ENCODE measurements at places on chromosomes 16 and 17.

DNA sequence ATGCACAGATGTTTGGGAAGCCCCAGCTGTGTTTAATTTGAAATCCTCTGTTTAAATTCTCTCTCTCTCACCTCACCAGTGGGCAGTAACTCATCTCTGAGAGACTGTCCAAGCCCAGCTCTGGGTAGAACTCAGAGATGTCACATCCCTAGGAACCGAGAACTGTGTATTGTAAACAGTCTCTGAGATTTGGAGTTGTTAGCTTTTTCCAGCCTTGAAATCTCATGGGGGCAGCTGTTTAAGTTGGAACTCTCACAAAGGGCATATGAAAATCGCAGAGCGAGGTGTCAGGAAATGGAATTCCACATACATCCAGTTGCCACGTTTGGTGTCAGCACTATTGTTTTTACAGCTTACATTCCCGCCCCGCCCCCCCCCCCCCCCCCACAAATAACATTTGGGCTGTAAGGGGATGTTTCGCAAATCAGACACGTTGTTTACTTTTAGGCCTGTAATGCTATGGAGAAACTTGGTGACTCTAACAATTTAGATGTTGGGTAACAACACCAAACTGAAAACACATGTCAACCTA is 34.3 kb downstream of the VPS35L start:
- DNase-seq, result no peak

DNA sequence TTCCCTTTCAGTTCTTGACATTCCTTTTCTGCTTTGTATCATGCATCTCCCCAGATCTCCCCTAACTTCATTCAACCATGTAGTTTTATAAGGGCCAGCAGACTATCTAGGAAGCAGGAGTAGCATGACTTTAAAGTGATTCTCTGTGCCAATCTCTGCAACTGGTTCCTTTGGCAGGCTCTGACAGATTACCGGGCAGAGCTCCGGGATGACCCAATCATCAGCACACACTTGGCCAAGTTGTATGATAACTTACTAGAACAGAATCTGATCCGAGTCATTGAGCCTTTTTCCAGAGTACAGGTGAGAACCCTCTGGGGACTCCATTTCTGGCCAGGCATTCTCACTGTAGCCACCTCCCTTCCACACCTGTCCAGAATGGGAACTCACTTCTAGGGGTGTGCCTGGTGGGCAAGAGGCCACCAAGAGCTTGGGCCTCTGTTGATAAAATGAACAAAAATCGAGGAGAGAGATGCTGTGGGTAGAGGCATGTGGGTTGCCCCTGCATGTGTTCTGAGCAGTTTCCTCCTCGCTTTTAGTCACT is 7.6 kb upstream of the CDK5R1 start:
- DNase-seq, result no peak

DNA sequence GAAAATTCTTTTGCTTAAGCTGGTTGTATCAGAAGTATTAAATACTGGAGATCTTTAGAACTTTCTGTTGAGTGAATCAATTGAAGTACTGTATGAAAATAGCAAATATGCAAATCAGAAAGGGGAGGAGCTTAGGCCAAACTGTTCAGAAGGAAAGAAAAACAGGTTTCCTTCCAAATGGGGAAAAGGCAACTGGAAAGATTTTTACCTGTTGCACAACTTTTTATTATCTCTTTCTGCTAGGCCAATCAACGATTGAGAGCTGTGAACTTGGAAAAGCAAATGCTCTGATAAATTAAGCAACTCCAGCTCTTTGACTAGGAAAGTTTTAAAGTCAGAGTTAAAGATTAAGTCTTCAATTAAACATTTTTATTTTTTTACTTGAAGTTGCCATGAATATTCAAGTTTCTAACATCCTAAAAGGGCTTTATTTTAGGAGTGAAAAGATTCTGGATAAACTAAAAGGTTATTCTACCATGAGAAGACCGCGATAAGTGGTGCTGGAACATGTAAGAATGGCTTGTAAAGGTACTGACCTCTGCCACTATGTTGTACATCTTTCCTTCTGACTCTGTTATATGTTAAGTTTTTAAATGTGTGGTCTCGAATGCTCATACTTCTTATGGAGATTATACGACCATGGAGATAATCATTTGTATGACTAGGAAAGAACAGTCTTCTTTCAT is 16.5 kb downstream of the DCUN1D3 start:
- no peak for DNase-seq

DNA sequence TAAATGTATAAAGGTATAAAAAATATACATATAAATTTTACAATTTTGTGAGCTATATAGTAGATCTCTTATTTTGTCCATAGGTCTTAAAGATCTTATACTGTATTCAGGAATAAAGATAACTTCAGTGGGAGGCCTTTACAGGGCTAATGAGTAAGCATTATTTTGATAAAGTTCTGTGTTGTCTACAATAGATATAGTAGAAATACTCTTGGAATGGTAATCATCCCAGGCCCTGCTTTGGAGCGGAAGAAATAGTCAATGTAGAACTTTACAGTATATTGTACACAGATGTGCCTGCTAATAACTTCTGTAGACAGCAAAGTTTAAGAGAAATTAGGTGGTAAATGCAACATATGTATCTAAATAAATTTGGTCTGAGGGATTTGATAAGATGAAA is 42.6 kb downstream of the TENT4B start:
- DNase-seq, result no peak

GRCh38 chr16:27726621-27727261 is 176.8 kb downstream of the KATNIP start:
- no peak for DNase-seq

GRCh38 chr16:75573955-75574354 is 7.8 kb downstream of the GABARAPL2 start:
- DNase-seq, result no peak

DNA sequence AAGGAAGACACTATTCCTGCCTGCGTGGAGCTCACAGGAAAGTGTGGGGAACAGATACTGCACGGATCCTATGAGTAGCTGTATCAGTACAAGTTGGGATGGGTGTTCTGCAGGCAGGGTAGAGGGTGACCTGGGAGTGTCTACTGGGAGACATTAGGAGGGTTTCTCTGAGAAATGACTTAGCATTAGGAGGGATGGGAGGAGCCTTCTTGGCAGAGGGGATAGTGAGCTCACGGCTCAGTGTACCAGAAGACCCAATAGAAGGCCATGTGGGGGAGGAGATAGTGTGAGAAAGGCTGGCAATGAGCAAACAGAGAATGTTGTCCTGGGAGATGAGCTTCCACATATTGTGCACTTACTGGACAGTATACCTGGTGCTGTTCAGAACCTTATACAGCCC is 109.1 kb downstream of the MSI2 start:
- DNase-seq, result no peak

DNA sequence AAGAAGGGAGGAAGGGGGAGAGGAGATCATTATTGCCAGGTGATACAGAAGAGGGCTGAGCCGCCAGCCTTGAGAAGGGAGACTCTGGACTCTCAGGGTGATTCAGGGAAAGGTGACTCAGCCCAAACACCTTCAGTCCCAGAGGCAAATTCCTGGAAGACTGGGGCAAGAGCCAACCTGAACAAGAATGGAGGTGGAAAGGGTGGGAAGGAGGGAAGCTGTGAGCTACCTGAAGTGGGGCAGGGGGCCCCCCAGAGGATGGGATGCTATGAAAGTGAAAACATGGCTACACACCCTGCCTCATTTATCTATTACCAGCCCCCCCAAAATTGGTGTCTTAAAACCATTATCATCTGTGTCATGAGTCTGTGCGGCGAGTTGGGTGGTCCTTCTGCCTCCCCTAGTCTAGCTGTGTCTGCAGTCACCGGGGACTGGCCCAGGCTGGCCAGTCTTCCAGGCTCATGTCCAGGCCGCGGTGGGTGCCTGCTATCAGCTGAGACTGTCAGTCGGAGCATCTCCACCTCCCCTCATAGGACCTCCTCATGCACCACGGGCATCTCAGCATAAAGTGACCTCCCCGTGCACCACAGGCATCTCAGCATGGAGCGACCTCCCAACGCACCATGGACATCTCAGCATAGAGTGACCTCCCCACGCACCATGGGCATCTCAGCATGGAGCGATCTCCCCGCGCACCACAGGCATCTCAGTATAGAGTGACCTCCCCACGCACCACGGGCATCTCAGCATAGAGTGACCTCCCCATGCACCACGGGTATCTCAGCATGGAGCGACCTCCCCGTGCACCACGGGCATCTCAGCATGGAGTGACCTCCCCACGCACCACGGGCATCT is 3.2 kb upstream of the SLC47A2 start:
- no peak for DNase-seq

DNA sequence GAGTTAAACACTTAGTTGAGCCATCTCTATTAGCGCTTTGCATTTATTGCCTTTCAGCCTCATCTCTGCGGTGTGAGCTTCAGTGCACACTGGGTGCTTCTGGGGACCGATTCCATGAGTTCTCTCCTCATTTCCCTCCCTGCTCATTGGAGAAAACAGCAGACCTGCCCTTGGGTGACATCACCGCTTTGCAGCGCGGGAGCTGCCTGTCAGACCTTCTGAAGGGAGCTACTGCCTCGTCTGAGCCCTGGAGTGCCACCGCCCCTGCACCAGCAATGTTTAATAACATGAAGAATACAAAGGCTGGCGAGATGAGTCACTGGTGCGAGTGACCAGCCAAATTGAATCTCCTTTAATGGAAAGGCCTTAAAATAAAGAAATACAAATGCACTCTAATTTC is 30.2 kb upstream of the CPPED1 start:
- DNase-seq, result no peak

DNA sequence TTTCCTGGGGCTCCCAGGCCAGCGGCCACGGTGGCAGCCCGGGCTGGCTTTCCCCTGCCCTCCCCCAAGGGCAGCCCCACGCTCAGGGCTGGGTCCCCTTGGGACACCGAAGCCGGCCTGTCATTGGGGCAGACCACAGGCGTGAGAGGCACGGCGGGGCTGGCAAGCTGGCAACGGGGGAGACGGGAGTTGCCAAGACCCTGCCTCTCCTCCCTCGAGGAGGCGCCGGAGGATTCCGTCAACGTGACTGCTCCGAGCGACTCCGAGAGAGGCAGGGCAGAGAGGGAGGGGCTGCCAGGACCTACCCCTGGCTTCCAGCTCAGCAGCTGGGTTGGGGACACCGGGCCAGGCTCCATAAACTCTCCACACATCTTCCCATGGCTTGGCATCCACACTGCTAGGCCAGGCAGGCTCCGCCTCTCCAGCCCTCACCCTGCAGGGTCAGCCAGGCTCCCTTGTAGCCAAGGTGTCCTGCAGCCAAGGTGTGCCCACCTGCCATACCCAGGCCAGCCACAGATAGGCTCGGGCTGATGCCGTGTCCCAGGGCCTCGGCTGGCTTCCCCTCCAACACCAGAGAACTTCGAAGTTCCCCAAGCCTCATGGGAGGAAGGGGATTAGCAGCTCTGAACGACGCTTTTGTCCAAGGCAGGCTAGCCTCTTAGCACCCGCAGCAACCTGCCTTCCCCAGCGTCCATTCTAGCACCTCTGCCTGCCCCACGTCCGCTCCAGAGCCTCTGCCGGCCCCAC is 25.5 kb downstream of the TIMM22 start:
- DNase-seq, result no peak

- DNase-seq, result no peak
Measured at GRCh38 chr17:78172249-78173051, 4.1 kb downstream of the SYNGR2 start.

DNA sequence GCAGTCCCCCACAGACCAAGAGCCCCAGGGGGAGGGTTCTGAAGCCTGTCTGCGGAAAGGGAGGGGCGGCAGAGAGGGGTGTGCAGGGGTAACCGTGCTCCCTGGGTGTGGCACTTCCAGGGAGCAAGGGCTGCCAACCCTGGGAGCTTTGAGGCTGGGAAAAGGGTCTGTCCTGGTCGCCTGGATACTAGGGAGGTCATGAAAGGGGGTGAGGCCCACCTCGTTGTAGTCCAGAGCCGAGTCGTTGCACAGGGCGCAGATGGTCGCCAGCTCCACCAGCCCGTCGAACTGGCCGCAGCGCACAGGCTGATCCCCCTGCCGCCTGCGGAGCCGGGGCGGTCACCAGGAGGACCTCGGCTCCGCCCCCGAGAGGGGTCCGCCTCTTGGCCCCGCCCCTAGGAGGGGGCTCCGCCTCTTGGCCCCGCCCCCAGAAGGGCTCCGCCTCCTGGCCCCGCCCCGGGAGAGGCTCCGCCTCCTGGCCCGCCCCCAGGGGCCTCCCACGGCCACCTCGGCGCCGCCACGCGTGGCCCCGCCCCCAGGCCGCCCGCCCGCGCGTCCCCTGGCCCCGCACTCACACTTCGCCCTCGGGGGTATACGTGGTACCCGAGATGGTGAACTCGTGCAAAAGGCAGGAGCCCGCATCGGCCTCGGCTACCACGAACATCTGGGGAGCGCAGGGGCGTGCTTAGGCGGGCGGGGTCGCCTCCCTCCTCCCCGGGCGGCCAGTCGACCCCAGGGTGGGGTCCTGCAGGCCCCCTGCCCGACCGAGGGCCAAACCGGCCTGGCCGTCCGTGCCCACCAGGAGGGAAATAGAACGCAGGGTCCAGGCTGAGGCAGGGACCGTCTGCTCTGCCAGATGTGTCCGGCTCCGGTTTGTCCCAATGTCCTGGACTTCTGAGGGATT is 19.5 kb downstream of the ATP2A3 start:
- peak; percentile 54 for DNase-seq

DNA sequence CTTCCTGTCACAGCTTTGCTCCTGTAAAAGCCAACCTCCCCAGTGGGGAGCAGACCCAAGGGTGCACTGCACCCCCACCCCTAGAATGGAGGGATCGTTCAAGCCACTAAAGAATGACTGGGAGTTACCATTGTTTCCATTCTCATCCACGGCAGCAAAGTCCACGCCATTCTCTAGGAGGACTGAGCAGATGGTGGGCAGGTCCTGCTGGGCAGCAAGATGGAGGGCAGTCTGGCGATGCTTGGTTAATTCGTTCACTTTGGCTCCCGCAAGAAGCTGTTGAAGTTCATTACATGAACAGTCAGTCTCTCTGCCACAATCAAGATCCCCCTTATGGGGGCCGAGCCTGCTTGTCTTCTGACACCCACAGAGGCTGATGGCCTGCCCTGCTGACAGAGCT is 30.8 kb downstream of the CYB5D2 start:
- no peak for DNase-seq

DNA sequence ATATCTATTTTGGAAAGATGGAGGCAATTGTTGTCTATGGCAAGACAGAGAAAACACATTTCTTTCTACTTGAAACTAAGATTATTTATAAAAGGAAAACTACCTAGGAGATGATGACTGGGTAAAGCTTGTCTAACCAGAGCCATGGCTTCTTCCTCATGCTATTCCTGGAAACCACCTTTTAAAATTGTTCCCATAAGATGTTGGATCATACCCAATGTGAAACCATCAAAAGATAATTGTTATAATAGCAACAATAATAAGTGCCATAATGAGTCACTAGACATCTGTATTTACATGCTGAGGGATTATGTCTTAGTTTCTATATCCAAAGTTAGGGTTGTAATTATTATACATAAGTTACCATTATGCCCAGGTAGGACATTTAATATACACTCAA is 428.4 kb downstream of the KCNJ2 start:
- no peak for DNase-seq

- no peak for DNase-seq
Measured at GRCh38 chr17:66543526-66543925, 241.1 kb downstream of the PRKCA start.

All from memory B cell (primary cell).